ENCODE measurements at places on chromosomes 6 and 20. TPM values are rescaled to one million over a fixed set of nuclear protein-coding genes. Genes with fewer than 3 reads are reported as not detected.

MYH7B gene
- total RNA-seq, result not detected

RIPOR3 gene
- 0.08 TPM for total RNA-seq

NFATC2 gene
- total RNA-seq, result 9.2 TPM

FAM50B gene
- total RNA-seq, result 7.7 TPM

BNIP5 gene
- not detected for total RNA-seq

CTAGE9 gene
- not detected for total RNA-seq

MAPK13 gene
- total RNA-seq, result 1.1 TPM

CLPSL2 gene
- 0.78 TPM for total RNA-seq

ADGRF1 gene
- total RNA-seq, result 0.05 TPM

SLC22A23 gene
- 8.9 TPM for total RNA-seq

PI3 gene
- 2.5 TPM for total RNA-seq

AVP gene
- total RNA-seq, result not detected
